Activated CD8-positive, alpha-beta T cell treated with anti-CD3 and anti-CD28 coated beads for 36 hours (primary cell): ENCODE measurements at places on chromosomes 3 and 15.
A peak's percentile ranks its signal among the peaks of the same experiment; 100 is the strongest.

DNA sequence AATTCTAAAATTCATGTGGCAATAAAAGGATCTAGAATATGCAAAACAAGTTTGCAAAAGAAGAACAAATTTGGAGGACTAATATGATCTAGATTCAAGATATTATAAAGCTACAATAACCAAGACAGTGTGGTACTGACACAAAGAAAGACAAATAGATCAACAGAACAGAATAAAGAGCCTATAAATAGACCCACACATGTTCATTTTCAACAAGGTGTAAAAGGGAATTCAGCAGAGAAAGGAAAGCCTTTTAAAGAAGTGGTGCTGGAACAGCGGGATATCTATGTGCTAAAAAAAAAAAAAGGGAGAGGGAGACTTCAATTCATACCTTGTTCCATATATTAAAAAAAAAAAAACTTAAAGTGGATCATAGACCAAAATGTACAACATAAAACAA lies 149.0 kb downstream of the WDR76 start:
- no peak for DNase-seq

DNA sequence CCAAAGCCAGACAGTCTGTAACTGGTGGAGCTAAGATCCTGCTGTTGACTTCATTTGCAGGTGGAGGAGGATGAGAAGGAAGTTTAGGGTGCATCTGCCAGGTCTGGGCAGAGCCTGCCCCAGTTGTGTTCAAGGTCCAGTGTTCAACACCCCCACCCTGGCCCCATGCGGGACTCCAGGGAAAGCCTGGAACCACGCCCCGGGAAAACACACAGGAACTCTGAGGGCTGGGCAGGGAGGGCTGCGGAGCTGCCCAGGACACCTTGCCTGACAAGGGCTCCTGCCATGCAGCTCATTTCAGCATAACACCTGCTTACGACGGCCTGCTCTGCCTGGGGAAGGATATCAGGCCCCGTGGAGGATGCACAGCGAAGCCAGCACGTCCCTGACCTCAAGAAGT lies 286.3 kb downstream of the XXYLT1 start:
- no peak for DNase-seq

DNA sequence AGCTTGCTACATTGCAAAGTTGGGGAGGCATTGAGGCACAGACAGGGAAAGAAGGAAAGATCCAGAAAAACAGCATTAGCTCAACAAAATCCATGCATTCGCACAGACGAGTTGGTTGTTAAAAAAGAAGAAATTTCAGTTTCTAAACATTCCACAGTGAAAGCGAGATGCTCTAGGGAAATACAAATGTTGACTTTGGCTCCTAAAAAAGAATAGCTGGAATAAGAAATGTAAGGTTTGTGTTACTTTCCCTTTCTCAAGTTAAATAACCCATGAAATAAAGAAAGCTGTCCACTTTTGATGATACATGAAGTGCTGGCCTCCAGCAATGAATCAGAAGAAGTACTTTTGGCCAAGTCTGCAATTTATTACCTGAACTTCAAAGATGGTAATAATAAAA lies 465.1 kb downstream of the ERC2 start:
- no peak for DNase-seq

GRCh38 chr3:175585898-175586297 lies 726.8 kb downstream of the NAALADL2 start:
- no peak for DNase-seq

DNA sequence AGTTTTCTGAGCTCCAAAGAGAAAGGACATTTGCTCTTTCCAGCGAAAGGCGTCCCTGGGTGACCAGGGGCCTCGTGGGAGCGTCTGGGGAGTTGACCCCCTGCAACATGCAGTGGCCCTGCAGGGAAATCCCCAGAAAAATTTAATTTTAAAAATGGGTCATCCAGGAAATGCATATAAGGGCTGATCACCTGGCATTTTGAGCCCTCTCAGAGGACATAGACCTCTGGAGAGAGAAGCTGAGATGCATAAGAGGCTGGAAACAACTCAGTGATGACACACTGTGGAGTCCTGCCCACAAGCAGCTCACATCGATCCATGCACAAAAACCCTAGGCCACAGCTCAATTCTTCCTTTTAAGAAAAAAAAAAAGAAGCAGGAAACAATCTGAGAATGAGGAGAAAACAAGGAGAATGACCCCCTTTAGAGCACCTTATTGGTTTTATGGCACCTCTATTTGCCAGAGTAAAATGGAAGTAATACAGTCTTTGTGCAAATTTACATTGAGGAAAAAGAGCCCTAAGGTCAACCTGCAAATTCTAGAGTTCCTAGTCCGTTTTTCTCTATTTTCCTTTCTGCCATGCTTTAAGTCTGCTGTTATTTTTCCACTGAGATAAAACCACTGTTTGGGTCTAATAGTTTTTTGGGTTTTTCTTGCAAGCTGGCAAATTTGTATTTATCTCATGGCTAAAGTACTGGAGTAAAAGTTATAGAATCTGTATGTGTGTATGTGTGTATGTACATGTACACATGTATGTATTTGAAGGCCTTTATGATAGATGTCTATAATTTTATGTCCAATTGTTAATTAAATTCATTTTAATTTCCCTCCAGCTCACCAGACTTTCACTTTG lies 6.9 kb upstream of the BDH1 start:
- DNase-seq: no peak

DNA sequence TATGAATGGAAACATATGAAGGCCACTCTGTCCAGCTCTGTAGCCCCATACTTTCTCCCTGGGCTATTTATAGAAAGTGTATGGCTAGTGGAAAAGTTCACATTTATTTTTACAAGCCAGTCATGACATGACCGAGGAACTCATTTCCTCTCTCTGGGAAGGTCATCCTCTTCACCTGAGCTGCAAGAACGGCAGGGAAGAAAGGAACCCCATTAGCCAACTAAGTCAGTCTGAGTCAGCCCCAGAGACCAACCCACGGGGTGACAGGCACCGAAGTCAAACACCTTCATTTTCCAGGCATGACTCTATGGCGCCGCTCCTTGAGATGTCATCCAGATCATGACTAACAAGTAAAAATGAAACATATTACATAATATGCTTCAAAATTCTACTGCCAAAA lies 4.8 kb downstream of the PAQR9 start:
- DNase-seq: peak; percentile 44

DNA sequence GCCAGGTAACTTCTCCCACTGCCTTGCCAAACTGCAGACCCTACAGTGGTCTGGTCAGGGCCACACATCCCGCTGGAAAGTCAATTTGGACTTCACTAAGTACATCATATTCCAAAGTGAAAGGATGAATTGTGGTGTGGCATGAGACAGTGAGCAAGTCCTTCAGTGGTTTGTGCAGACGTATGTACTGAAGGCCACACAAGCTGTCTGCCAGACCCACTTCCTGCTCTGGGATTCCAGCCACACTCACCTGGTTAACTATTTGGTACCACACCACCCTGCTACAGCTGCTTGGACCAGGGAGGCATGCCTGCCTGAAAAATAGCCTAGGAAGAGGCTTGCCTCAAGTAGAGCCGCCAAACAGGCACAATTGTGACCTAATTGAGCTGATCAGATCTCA lies 94.1 kb upstream of the STRIT1 start:
- no peak for DNase-seq

DNA sequence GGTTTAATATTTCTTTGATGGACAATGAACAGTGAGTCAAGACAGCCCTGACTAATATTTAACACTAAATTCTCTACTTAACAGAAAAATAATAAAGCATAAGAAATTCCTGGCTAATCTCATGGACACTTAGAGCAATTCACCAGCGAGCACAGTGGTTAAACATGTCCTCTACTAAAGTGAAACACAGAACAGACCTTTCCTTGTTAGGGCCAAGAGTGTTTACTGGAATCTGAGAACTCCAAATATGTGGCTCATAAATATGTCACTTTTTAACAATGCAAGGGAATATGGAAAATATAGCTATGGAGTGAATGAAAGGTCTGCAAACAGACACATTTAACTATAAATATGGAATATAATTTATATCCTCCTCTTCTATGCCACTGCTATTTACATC lies 18.6 kb upstream of the IGSF10 start:
- DNase-seq: no peak

DNA sequence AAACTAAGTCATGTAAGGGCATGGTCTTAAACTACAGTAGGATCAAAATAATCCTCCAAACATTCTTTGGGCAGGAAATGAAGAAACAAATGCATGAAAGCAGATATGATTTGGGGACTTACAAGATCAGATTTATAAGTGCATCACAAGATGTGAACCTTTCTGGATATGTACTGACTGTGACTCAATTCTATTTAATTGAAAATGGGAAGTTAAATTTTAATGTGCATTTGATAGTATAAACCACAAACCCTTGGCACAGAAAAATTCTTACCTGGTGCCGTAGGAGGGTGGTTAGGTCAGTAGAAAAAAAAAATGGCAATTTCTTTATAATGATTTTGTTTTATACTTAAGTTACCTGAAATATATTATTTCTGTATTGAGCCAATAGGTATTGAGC lies 262.5 kb upstream of the TGFBR2 start:
- DNase-seq: no peak

GRCh38 chr15:89566181-89566580 lies 9.1 kb upstream of the TICRR start:
- DNase-seq: no peak

DNA sequence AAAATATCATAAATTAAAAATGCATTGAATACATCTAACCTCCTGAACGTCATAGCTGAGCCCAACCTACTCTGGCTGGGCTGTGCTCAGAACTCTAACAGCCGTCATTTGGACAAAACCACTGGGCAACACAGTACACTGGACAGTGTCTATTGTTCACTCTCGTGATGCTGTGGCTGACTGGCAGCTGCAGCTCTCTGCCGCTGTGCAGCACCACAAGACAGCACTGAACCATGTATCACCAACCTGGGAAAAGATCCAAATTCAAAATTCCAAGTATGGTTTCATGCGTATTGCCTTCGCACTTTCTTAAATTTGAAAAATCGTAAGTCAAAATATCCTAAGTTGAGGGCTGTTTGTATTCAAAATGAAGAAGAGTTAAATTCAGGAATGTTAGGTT lies 145.1 kb upstream of the CNTN4 start:
- DNase-seq: no peak

DNA sequence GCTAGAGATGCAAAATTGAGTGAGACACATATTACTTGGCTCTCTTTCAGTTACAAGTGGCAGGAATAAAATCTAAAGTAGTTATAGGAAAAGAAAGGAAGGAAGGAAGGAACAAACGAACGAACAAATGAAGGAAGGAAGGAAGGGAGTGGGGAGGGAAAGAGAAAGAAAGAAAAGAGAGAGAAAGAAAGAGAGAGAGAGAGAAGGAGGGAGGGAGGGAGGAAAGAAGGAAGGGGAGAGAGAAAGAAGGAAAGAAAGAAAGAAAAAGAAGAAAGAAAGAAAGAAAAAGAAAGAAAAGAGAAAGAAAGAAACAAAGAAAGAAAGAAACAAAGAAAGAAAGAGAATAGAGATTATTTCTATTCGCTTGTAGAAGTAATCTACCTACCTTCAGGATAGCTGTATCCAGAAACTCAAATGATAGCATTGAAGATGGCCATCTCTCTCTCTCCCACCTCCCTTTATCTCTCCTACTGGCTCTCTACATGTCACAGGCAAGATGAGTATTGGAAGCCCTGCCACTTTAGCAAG lies 229.7 kb upstream of the TLE3 start:
- DNase-seq: no peak

GRCh38 chr3:45011756-45012508 lies 14.2 kb upstream of the CLEC3B start:
- DNase-seq: no peak

DNA sequence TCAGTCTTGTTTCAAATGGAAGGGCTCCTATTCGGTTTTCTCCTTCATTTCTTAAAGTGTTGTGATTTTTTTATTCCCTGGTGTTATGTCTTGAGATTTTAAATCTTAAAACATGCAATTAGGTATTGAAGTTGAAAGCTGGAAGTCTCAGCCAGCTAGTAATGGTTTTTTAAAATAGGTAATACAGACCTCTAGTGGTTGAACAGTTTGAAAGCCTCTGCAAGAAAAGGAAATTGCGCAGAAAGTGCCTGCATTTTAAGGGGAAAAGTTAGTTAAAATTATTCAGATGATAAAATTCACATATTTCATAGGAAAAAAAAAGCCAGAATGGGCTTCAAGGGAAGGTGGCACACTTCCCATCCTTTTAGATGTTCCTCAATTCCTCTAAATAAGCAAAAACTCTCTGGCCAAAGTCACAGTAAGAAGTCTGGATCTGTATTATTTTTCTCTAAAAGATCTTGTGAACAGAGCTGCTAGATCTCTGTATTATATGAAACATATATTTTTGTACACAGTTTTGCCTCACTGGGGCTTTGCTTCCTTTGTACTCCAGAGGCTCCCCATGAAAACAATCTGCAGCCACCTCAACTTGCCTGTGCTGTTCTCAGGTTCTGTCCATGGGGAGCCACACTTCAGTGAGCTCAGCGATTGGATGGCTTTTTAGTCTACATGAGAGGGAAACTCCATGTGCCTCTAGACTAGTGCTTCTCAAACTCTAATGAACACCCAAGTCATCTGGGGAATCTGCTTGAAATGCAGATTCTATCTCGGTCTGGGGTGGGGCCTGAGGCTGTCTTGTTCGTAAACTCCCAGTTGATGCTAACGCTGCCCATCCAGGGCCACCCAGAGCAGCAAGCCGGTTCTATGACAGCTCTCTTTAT lies 21.5 kb downstream of the AGTR1 start:
- DNase-seq: no peak

GRCh38 chr3:140487566-140487965 lies 190.3 kb upstream of the TRIM42 start:
- no peak for DNase-seq

GRCh38 chr3:66480666-66481065 lies 20.2 kb downstream of the LRIG1 start:
- peak; percentile 69 for DNase-seq

GRCh38 chr15:89904519-89904918 lies 8.2 kb downstream of the ARPIN start:
- DNase-seq: no peak

- DNase-seq: peak; percentile 62
These were observed 50.2 kb downstream of the CRYBG3 start for GRCh38 chr3:97871801-97872524.

DNA sequence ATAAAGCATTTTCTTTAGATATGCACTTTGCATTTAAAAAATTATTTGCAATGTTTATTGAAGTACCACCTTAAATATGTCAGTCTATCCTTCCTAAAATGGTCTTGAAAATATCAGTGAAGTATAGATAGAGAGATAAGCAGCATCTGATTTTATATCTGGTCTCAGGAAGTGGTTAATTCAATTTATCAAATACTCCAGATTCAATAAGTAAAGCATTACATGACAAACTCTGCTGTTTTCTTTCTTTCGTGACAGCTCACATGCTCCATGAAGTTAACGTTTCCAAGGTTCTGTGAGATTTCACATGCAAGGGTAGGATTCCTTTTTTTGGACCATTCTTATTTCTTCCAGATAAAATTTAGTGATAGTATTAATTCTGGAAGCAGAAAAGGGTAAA lies 775.4 kb upstream of the ROBO1 start:
- no peak for DNase-seq

DNA sequence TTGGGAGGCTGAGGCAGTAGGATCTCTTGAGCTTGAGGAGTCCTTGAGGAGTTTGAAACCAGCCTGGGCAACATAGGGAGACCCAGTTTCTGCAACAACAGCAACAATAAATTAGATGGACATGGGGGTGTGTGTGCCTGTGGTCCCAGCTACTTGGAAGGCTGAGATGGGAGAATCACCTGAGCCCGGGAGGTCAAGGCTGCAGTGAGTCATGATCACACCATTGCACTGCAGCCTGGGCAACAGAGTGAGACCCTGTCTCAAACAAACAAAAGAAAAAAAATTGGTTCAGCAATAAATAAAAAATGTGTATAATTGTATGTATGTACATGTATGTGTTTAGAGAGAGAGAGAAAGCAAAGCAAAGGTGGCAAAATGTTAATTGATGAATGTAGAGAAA lies 83.1 kb downstream of the PDE8A start:
- no peak for DNase-seq

GRCh38 chr3:122964811-122965210 lies 62.8 kb downstream of the SEMA5B start:
- DNase-seq: no peak
